ENCODE measurements at places on chromosomes 7 and 10. TPM values are rescaled to one million over a fixed set of nuclear protein-coding genes. Genes with fewer than 3 reads are reported as not detected.

INHBA gene
- total RNA-seq = 33.1 TPM

EVX1 gene
- not detected for total RNA-seq

ASB10 gene
- not detected for total RNA-seq

ADAM12 gene
- total RNA-seq = 4.7 TPM

OR2A5 gene
- total RNA-seq = not detected

GRCh38 chr10:132366499-132366898 is 30.5 kb upstream of the PWWP2B start:
- no peak for DNase-seq

DNA sequence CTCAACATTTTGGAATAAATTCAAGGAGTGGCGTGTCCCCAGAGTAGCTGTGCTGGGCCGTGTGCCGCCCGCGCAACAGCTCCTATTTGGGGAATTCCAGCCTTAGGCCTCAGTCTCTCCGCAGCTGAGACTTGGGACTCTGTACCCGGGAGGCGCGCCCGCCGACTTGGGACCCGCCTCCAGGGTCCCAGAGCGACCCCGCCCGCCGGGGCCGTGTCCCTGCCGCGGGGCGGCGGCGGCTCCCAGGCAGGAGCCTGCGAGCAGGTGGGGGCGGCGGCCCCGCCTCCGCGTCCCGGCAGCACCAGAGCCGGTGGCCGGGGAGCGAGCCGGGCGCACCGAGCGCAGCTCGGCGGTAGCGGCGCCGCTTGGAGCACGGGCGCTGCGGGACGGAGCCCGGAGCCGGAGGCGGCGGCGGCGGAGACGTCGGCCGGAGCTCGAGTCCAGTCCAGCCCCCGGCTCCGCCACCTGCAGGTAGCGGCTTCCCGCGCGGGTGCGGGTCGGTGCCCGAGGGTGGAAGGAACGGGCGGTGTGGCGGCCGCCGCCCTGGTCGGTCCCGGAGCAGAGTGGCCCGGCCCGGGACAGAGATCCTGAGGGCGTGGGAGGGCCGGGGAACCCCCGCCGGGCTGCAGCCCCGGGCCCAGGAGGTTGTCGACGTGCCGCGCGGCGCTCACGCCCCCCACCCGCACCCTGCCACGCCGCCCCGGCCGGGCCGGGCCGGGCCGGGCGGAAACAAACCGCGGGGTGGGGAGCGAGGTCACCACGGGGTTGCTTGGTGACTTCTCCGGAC is at the start of gene WIPF3:
Gene WIPF3, plus strand, starts transcription at position 301 of the 787 bp plus-strand sequence. CDS start 28,217 bp downstream, outside the sequence.
- peak; percentile 14 for DNase-seq

- DNase-seq = no peak
Observed at GRCh38 chr7:155267023-155267422, 30.7 kb upstream of the INSIG1 start.

DNA sequence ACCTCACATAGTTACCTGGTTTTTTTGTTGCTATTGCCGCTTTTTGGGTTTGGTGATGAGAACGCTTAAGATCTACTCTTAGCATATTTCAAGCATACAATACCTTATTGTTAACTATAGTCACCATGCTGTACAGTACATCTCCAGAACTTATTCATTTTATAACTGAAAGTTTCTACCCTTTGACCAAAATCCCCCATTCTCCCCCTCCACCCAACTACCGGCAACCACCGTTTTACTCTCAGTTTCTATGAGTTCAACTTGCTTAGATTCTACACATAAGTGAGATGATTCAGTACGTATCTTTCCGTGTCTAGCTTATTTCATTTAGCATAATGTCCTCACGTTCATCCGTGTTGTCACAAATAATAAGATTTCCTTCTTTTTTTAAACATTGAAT is 86.7 kb upstream of the IL6 start:
- DNase-seq = no peak

DNA sequence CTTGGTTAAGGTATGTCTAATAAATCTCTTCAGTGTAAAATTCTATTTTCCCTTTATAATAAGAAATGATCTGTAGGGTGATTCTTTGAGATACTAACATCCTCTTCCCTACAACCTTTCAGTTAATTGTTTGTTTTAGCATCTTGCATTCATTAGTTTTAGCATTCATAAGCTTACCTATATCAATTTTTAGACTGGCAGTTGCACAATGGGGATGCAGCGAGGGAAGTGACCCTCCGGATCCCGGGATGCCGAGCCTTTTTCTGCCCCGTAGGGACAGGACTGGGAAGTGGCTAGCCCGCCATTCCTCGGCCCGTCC is 508 bp upstream of the KIF20B start:
- no peak for DNase-seq

GRCh38 chr7:141366091-141366621 is 185.1 kb upstream of the AGK start:
- no peak for DNase-seq

GRCh38 chr10:45437587-45438465 is 63.8 kb downstream of the ALOX5 start:
- DNase-seq = no peak

- DNase-seq = no peak
Observed at GRCh38 chr10:111116211-111116610, 39.4 kb downstream of the ADRA2A start.

- DNase-seq = no peak
Observed at GRCh38 chr7:31100871-31101270, 48.8 kb downstream of the ADCYAP1R1 start.

- DNase-seq = no peak
Observed at GRCh38 chr10:42753507-42754154, 29.0 kb upstream of the BMS1 start.

- no peak for DNase-seq
Observed at GRCh38 chr7:97002555-97003261, 2.6 kb upstream of the DLX6 start.

- DNase-seq = no peak
Observed at GRCh38 chr7:98641646-98642500, 24.8 kb downstream of the NPTX2 start.

All from occipital lobe (tissue), 3 donors.